ENCODE measurements at places on chromosomes 12 and 14.

DNA sequence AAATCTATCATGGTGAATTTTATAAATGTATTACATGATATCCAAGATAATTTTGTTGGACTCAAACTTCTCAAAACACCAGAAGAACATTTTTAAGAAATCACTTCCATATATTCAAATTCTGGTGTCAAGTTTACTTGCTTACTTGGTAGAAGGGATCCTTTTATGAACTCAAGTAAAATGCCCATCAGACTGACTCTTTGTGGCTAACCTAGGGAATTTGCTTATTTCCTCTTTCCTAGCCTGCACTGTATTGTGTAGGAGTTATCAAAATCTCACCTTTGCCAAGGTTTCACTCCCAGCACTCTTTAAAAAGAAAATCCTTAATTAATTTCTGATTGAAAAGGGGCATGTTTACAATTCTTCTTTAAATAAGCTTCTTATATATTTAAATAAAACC is 196.5 kb downstream of the DUSP6 start:
- DNase-seq, result no peak

GRCh38 chr14:92459030-92459949 is 54.3 kb upstream of the RIN3 start:
- DNase-seq, result no peak

DNA sequence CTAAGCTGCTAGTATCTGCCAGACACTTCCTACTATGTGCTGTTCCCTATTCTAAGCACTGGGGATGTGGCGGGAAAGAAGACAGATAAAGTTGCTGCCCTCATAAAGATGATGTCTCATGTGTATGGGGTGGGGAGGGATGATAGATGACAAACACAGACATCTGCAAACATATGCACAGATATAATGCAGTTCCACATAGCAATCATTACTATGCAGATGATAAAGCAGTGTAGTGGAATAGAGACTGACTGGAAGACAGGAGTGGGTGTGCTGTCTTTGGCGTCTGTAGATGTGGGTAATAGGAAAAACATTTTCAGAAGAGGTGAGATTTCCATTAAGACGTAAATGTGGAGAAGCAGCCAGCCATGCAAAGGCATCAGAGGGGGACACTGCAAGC is 243.6 kb downstream of the DPY19L2 start:
- no peak for DNase-seq

DNA sequence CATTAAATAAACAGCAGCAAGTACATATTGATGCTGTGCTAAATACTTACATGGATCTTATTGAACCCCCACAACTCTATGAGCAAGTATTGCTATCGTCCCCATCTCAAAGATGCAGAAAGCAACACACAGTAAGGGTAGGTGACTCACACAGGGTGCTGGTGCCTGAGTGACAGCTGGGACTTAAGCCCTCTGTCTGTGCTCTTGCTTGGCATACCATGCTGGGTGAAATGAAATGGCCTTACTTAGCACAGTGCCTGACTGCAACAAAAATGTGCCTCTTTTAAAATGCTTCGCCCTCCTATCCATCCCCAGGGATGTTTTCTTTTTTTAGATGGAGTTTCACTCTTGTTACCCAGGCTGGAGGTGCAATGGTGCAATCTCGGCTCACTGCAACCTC is 788 bp downstream of the TEX52 start:
- DNase-seq, result no peak

- DNase-seq, result no peak
These were observed 1995.9 kb upstream of the SEL1L start for GRCh38 chr14:83529531-83529930.

- DNase-seq, result no peak
These were observed 22.5 kb downstream of the SLC38A6 start for GRCh38 chr14:61003571-61003970.

DNA sequence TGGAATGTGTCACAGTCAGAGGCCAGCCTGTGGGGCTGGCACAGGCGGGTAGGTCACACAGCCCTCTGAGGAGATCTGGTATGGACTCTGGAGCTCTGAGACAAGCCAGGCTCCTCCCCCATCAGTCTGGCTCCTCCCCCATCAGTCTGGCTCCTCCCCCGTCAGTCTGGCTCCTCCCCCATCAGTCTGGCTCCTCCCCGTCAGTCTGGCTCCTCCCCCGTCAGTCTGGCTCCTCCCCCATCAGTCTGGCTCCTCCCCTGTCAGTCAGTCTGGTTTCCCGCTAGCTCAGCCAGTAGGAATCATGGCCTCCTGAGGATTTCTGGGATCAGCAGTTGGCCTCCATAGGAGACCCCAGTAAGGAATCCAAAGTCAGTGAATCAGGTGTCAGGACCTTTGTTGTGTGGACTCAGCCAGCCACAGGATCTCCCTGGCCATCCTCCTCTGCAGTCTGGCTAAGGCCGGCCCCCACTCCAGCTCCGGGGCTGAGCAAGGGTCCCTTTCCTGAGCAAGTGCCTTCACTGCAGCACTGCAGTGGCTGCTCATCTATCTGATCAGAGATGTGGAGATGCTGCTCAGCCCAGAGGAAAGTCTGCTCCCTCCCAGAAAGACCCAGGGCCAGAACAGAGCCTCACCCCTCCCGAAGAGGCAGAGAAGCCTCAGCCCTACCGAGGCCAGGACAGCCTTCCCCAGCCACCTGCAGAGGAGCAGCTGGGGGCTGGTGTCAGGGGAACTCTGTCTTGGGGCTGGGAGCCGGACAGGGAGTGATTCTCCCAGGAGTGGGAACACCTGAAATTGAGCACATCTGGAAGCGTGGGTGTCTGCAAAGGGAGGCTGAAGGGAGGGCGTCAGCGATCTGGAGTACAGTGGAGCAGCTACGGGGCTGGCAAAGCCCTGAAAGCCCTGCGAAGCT is 35.7 kb downstream of the IQSEC3 start:
- DNase-seq, result no peak

DNA sequence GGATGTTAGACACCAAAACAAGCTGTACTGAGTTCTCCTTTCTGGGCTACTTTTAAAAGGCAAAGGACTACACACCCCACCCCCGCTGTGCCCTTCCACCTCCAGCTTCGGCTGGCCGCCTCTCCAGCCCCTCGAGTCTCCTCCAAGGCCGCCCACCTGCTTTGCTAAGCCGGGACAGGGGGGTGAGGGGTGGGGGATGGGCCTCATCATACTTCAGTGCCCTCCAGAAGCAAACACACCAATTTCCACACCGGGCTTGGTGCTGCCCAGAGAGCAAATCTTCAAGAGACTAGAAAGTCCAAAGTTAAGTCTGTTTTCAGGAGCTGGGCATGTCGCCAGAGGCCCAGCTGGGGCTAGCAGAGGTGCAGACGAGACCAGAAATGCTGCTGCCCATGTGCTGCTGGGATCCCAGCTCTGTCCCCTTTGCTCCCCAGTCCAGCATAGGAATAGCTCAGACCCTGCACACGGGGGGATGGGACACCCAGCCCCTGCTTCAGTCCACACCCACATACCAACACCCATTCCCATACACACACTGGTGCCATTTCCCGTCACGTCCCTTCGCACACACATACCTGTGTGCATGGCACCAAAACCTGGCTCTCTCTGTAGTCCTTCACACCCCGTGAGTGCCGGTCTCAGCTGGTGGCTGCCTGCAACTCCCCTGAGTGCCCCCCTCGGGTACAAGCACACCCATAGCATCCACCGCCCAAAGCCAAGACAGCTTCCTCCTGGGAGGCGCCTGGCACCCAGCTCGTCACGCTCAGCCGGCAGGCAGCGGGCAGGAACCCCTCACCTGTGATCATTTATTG is 1.0 kb downstream of the SLC6A12 start:
- DNase-seq, result no peak

DNA sequence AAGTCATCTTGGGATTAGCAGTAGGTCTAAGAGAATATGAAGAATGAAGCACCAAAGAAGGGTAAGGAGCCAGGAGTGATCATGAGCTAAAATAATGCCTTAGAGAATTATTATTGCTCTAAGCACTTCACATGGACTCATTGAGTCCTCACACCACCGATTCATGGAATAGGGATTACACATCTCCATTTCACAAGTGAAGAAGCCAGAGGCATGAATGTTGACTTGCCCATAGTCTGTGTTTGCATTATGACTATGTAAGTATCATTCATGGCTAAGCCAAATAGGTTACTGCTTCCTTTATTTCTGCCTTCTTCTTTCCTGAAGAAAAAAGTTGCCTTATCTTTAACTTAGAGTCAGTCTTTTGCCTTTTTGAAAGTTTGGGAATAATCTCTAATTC is 99.3 kb upstream of the NEDD1 start:
- no peak for DNase-seq

DNA sequence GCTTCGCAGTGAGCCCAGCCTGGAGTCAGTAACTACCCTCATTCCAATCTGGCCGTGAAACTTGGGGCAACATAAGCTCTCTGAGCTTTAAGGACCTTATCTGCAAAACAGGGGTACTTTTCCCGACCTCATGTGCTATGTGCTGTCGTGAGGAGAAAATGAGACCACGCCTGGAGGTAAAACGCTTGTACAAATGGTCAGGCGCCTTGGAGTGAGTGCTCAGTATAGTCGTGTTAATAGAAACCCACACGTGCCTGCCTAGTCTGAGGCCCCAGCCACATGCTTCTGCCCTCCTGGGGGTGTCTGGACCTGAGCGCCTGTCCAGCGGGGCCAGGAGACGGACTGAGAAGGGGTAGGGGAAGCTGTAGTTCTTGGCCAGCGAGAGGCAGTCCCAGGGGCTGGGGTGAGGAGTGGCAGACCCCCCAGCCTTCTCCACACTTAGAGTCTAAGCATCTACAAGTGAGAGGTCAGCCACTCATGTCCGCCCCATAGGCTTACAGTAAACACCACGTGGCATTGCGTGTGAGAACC is 4.9 kb downstream of the AQP5 start:
- DNase-seq, result no peak

GRCh38 chr12:55875704-55876467 is 33.1 kb upstream of the MMP19 start:
- no peak for DNase-seq

DNA sequence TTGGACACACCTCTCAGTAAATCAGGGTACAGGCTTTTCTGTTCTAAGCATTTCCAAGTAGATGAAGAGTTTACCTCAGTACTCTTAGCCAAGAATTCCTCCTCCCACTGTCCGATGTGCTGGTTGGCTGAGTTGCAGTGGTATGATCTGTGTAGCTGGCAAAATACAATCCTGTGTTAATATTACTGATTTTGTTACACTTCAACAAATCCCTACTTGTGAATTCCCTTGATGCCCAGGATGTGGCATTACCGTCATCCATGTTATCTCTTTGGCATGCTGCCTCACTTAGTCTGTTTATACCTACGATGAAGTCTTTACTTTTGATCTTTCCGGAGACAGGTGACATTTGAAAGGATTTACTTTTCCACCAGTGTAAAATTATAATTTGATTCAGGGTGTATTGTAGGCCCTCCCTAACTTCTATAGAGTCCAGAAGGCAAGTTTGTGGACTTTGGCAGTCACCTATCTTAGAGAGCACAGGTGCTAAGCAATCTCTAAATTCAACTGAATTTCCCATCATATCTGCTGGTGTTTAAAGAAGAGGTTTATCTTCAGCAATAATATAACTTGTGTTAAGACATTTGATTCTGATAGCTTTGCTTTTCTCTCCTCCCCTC is 10.1 kb downstream of the CCDC196 start:
- no peak for DNase-seq

DNA sequence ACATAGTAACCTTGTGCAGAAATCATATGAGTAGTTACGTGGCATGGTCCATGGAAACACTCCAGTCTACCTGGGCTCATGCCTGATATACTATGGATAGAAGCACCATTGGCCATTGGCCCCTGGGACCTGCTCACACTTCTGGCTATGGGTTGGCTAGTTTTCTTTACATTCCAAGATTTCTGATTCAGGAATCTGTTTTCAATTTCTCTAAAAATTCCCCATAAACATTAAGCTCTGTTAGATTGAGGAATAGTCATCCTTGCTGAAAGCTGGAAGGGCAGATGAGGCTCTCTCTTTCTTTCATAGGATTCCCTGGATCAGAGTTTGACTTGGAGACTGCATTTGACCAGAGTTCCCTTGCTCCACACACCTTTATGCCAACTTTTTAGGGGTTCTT is 37.3 kb upstream of the RAP1B start:
- DNase-seq, result no peak

DNA sequence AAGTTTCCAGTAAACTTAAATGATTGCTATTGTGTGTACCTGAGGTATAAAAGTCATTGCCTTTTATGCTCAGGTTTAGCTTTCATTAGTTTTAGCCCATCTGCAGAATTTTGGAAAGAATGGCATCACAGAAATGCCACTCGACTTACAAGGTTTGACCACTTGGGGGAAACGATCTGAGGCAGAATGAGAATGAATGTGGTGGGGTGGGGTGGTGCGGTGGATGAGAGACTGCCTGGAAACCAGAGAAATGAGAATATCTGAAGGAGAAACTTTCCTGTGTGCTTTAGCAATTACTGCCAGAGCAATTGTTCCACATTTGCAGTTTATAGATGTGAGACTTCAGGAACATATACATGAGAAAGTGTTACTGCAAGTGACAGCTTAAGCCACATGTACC is 225.4 kb upstream of the PDE3A start:
- no peak for DNase-seq

- no peak for DNase-seq
These were observed 67.6 kb upstream of the CDKN3 start for GRCh38 chr14:54329082-54329695.

DNA sequence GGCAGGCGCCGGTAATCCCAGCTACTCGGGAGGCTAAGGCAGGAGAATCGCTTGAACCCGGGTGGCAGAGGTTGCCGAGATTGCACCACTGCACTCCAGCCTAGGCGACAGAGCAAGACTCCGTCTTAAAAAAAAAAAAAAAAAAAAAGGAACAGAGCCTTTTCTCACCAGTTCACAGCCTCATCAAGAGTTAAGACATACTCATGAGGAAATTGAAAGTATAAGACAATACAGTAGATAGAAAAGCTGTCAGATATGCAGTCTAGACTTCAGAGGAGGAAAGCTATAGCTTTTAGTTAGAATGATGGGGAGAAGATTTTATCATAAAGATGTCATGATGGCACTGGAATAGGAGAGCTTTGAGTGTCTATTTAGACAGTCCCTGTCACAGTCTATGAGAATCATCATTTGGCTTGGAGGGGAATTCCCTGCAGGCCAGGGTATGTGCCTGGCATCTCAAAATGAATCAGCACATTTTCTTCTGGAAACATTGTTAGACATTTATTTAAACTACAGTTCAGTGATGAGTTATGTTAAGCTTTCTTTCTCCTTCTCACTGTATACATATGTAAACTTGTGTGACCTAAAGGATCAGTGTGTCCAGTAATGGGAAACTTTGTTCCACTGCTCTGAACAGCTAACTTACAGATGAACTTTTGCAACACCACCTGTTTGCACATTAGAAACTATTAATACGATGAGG is 2.9 kb upstream of the RAB35 start:
- no peak for DNase-seq

GRCh38 chr12:12811343-12811742 is 1.8 kb upstream of the DDX47 start:
- no peak for DNase-seq

DNA sequence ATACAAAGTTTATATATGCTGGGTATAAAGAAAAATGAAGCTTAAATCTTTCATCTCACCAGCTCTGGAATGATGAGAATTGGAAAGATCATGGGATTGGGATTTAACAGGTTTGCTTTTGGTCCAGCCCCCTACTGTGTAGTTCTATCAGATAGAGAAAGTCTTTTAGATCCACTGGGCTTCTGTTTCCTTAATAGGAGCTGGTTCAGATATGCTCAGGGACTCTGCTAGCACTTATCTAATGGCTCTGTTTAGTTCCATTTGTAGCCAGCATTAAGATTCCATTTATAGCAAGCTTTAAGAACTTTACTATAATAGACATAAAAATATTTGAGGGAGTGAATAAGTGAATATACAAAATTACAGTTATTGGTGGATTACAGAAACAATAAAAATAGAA is 42.6 kb downstream of the UTP20 start:
- DNase-seq, result no peak

Data from activated T-helper 1 cell treated with Interleukin-2 at 50 U/mL for 16 hours (primary cell).